RKO (cell line): ENCODE measurements at places on chromosomes 12 and 14.

GRCh38 chr12:6277982-6278438 lies 32.5 kb upstream of the PLEKHG6 start:
- DNase-seq, result no peak

DNA sequence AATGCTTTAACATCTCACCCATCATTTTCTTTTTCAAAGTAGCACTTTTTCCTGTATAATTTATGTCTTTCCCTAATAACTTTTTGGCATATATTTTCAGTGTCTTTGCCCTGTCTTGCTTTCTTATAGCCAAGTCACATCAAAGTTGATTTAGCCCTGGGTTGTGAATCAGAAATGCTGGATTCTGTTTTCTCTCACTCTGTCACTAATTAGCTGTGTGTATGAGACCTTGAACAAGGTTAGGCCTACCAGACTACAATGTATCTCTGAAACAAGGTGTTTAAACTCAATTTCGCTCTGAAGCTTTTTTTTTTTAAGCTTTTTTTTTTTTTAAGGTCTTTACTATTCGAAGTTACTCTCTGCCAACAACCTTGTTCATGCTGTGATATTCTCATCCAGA lies 25.7 kb downstream of the CNOT2 start:
- DNase-seq, result no peak

GRCh38 chr14:24913746-24914145 lies 136.2 kb downstream of the STXBP6 start:
- DNase-seq, result no peak

DNA sequence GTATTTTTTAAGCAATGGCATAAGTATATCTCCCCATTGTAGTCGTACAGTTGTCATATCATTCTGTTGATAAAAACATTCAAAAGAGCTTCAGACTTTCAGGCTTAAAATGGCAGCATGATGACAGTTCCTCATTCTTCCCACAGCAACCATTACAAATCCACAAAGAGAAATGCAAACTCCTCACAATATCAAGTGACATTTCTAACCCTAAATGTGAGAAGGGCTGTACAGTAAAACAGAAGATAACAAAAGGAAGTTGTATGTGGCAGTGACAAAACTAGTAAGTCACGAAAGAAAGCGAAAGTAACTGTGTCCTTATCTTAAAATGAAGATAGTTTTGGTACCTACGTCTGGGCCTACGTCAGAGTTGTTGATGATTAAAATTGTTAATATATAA lies 46.7 kb downstream of the GXYLT1 start:
- DNase-seq, result no peak

- DNase-seq, result peak; percentile 35
These were observed 22.4 kb upstream of the PDE1B start for GRCh38 chr12:54526812-54527630.

DNA sequence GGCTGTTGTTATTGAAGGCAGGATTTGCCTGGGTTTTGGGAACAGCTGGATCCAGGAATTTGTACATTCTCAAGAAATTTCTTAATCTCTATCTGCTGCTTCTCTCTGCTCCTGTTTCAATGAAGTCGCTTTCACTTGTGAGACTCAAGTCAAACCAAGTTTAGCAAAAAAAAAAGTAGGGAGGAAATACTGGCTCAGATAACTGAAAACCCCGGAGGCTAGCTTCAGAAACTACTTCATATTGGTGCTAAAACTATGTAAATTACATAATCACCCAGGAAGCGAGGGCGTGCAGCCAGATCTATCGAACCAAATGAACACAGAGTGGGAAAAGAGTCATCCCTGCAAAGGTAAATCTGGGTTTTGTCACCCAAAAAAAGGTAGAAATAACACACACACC lies 68.3 kb upstream of the FICD start:
- DNase-seq, result no peak

DNA sequence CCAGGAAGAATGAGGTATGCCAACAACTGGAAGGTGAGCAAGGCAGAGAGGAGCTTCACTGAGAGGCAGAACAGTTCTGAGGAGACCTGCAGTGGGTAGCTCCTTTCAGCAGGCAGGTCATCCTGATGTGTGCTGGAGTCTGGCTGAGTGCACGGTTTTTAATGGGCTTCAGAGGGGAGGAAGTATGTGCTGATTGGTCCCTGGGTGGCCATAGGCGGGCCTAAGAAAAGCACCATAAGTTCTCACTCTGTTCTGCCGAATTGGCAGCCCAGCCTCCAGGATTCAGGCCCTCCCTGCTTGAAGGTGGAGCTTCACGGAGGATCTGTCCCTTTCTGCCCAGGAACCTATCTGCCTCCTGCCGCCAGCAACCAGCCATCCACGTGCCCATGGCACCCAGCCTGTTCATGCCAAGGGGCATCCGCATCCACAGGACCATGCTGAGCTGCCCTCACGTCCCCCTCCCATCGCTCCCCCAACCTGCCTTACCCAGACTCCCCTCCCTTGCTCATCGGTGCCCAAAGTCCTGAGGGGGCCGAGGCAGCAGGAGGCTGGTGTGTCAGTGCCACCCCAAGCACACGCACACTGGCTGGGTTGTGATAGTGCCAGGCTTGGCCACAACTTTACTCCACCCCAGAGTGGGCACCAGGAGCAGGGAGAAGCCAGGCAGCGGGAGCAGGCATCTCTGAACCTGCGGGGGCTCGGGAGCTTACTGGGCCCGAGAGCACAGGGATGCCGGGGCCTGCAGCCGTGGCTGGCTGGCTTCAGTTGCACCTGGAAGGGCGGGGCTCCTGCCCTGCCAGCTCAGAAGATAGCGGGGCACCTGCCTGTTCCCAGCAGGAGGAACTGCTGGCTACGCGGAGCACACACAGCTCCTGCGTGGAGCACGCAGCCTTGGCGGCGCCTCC lies 608.4 kb upstream of the FOXG1 start:
- no peak for DNase-seq

DNA sequence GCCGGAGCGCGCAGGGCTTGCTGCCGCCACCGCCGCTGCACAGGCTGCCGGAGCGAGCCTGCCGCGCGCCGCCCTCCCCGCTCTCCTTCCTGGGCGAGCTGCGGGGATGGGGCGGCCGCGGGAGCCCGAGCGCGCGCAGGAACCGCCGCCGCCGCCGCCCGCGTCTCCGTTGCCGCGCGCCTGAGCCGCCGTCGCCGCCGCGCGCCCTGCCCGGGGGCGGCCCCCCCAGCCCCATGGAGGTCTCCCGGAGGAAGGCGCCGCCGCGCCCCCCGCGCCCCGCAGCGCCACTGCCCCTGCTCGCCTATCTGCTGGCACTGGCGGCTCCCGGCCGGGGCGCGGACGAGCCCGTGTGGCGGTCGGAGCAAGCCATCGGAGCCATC lies 352 bp downstream of the PLXNC1 start:
- no peak for DNase-seq

DNA sequence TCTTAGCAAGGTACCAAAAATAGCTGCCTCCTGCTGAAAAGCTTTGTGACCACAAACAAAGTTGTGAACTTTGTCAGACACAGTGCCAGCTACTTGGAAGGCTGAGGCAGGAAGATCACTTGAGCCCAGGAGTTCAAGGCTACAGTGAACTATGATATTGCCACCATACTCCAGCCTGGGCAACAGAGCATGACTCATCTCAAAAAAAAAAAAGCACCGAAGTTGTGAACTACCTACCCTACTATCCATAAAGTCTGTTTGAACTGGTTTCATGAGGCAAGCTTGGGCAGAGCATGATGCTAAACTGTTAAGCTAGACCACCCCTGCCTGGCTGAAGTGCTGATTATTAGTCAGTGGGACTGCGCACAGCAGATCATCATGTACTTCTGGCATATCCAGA lies 75.5 kb downstream of the RAD52 start:
- no peak for DNase-seq

DNA sequence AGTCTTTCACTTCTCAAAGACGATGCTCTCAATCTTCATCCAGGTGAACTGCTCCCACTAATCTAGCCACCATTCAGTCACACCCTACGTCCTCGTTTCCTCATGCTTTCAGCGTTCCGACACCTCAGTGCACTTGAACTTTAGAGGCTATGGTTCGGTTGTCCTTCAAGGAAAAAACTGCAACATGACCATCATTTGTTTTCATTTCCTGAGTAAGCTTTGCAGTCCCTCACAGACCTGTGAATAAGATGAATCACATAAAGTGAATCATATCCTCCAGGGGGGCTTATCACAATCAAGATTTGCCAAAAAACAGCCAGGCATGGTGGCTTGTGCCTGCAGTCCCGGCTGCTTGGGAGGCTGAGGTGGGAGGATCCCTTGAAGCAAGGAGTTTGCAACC lies 80.2 kb downstream of the TMCC3 start:
- peak; percentile 32 for DNase-seq
